ENCODE measurements at places on chromosomes 5 and 9.

DNA sequence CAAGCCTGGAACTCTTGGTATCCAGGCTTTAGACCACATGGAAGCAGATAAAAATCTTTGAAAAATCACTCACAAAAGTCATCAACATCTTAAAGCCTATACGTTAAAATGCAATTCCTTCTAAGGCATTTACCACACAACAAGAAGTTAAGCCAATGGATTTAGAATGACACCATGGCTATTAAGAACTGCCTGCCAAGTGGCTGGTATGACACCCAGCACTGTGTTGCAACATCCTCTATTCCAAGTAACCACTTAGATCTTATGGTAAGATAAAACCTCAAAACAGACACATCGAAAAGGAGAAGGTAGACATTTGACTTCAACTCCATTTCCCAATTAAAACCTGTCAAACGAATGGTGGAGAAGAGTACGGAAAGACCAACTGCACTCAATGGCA, 344.2 kb upstream of the SLC30A5 start:
- DNase-seq, result no peak

DNA sequence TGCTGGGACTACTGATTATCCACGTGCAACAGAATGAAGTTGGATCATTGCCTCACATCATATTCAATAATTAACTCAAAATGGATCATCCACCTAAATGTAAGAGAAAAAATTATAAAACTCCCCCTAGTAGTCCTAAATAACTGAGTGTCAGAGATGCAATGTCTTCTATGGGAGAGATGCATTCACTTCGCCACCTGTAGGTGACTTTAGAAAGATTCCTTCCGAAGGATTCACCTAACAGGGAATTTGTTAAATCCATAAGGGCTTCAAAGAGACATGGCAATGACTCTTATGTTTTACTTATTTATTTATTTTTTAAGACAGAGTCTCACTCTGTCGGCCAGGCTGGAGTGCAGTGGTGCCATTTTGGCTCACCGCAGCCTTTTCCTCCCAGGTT, 526.0 kb downstream of the MTRR start:
- no peak for DNase-seq

GRCh38 chr5:170639221-170639925, 135.6 kb downstream of the KCNIP1 start:
- DNase-seq, result no peak

- DNase-seq, result peak; percentile 86
Measured at GRCh38 chr9:534886-535285, 306.6 kb upstream of the DMRT1 start.

DNA sequence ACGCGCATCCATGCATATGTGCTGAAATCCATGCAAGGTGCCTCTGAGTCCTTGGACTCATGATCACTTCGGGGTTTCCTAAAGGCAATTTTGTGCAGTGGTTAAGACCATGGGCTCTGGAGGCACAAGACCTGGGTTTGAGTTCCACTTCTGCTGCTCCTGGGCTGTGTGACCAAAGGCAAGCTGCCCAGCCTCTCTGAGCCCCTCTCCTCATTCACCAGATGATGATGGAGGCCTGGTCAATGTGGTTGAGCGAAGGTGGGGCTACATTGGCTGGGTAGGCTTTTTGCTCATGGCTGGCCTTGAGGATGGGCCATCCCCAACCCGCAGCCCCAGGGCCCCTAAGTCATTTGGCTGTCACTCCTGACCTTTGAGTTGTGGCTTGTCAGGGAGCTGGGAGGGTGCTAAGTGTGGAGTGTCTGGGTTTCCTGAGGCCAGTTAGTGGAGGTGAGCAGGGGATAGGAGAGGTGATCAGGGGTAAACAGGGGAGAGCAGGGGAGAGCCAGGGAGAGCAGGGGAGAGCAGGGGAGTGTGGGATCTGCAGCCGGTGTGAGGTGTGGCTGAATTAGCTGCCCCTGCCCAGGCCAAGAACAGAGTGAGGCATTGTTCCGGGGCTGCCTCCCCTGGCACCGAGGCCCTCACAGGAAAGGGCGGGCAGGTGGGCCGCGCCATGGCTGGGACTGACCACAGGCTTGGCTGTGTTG, 64.6 kb upstream of the SYNPO start:
- DNase-seq, result no peak

- no peak for DNase-seq
Measured at GRCh38 chr5:14149672-14150274, 6.6 kb downstream of the TRIO start.

DNA sequence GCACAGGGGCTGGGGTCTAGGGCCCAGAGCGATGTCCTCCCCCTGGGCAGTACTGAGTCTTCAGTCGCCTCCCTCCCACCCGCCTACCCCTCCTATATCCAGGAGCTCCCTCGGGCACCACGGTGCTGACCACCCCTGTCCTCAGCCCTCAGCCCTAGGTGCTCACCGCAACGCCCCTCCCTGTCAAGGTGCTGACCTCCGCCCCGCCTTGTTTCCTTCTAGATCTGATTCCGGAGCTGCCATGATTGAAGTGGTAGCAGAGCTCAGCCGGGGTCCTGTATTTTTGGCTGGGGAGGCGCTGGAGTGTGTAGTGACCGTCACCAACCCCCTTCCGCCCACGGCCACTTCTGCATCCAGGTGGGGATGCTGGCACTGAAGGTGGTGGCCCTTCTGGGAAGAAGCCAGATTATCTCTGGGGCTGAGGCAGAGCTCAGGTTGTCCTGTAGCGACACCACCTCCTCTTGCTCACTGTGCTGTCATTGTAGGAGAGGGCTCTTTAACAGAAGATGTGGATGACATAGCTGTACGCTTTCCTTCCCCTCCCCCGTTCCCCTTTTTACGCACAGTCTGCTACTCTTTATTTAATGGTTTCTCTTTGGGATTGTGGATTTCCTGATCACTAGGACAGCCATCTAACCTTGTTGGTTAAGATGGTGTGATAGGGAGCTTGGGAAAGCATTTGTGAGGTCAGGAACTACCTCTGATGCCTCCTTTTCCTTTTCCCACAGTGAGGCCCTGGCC, 598 bp downstream of the RGP1 start:
- DNase-seq, result no peak

DNA sequence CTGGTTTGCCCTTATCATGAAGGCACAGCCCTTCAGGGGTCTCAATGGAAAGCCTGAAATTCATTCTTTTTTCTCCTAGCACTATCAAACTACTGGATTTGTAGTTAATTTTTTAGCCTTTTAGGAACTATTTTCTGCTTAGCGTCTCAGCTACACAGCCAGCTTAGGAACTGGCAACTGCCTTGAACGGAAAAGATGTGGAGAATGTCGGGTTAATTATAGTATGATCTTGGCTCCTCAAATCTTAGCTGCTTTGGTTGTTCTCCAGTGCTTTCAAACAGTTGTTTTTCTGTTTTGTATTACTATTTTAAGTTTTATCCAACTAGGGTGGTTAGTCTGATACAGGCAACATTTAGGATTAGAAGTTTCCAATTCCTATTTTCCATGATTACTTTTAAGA, 44.1 kb downstream of the CCNH start:
- DNase-seq, result no peak

DNA sequence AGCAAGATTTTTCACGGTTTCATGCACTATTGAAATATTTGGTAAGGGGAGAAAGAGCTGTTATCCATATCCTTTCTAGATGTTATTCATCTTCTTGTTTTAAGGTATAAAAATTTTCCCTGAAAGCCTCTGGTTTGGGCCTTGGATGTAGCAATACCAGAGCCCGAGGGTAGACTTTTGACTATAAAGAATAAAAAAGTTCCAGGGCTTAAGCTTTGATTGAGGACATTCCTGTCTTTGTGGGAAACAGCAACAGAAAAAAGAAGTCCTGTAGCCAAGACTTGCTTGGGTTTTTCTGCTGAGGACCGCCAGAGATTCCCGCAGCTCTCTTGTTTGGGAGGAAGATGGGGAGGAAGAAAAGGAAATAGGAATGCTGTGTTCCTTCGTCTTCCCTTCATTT, 440.0 kb upstream of the WWC1 start:
- no peak for DNase-seq

- DNase-seq, result no peak
Measured at GRCh38 chr5:178307267-178308045, 74.9 kb upstream of the PHYKPL start.

DNA sequence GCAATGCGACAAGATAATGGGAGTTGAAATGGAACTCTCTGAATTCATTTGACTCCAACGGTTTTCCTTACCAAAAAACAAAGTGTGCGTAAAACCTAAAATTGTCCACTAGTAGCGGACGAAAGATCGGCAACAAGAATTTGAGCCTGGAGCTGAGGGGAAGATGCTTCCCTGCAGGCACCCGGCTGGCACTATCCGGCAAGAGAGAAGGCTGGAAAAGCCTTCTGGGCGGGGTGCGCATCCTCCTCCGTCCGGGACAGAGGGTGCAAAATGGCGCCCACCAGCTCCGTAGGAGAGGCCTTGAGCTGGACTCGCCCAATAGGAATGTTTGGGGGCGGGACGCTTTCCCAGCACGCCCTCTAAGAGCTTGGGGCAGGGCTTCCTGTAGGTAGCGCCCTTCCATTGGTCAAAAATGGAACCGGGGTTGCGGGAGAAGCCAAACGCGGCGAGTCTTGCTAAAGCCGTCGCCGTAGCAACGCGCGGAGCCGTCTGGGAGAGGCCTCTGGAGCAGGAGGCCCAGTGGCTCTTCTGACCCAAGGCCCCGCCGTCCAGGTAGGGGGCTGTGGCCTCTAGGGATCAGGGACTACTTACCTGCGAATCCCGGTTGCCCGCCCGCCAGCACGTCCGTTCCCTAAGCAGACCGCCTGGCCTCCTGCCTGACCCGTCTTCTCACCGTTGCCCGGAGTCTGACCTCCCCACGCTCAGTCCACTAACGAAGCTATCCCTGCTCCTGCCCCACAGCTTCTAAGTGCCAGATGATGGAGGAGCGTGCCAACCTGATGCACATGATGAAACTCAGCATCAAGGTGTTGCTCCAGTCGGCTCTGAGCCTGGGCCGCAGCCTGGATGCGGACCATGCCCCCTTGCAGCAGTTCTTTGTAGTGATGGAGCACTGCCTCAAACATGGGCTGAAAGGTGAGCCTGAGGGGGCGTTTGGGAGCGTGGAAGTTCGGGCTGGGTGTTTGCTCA, 9.2 kb downstream of the RUFY1 start:
- DNase-seq, result peak; percentile 99

Measured in tongue (tissue), 3 donors.